Neuronal stem cell (in vitro differentiated cells): ENCODE measurements at places on chromosomes 11 and 22.

DNA sequence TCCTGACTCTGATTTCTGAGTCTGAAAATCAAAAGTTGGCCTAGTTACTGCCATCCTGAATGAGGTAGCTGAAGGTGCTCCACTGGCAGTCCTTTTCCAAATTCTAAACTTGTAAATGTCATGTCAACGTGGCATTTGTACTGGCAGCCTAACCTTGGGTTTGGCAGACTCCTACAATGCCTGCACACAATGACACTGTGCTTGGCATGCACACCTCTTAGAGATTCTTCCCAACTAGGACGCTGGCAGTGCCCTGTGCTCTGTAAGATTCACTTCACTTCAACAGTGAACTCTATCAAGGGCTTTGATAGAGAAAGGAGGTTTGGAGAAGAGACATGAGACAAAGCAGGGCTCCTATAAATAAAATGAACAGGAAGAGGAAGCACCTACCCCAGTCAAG, 21.9 kb upstream of the PPP2R1B start:
- no peak for DNase-seq

GRCh38 chr11:17150521-17150920, 57.3 kb downstream of the PIK3C2A start:
- DNase-seq = no peak

- DNase-seq = no peak
Observed at GRCh38 chr11:45984192-45984591, 61.7 kb downstream of the LARGE2 start.

DNA sequence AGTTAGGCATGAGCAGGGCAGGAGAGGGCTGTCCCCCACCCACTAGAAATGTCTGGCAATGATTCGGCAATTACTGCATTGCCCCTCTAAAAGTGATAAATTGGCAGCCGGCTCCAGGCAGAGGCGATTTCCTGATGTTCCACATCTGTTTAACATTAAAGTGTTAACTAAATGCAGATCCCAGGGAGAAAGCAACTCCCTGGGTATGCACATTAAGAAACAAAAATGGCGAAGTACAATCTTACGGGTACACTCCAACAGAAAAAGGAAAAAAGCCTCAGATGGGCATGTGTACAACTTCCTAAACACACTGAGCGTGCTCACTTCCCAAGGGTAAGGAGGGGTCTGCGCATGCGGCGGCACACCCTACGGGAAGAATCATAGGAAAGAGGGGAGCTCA, 314.4 kb downstream of the CASP12 start:
- DNase-seq = no peak

GRCh38 chr11:112050721-112051120, 23.1 kb downstream of the PIH1D2 start:
- no peak for DNase-seq

DNA sequence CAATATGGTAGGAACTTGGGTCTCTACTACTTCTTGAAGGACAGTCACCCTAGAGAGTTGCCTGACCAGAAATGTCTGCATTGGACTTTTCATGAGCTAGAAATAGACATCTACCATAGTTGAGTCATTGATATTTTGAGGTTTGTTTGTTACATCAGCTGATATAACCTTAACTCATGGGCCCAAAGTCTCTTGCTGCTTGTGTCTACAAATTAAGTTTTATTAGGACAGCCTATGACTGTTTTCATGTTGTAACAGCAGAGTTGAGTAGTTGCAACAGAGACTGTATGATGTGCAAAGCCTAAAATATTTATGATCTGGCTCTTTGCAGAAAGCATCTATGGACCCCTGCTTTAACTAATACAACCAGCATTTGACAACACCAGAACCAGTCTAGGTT, 155.3 kb downstream of the MIAT start:
- no peak for DNase-seq

DNA sequence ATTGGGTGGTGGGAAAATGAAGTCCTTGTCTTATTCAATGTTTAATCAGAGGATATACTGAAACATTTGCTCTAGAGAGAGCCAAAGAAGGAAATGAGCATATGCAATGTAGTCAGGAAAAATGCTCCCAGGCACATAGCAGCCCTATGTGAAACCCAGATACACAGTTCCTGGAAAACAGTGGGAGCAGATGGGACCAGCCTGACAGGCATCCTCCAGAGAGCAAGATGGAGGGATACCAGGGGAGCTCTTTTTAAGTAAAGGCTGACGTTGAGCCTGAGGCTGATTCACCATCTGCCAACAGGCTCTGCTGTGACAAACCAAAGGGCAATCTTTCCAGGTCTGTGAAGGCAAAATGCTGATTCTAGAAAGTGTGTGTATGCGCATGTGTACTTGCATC, 559.4 kb upstream of the KIRREL3 start:
- DNase-seq = no peak

DNA sequence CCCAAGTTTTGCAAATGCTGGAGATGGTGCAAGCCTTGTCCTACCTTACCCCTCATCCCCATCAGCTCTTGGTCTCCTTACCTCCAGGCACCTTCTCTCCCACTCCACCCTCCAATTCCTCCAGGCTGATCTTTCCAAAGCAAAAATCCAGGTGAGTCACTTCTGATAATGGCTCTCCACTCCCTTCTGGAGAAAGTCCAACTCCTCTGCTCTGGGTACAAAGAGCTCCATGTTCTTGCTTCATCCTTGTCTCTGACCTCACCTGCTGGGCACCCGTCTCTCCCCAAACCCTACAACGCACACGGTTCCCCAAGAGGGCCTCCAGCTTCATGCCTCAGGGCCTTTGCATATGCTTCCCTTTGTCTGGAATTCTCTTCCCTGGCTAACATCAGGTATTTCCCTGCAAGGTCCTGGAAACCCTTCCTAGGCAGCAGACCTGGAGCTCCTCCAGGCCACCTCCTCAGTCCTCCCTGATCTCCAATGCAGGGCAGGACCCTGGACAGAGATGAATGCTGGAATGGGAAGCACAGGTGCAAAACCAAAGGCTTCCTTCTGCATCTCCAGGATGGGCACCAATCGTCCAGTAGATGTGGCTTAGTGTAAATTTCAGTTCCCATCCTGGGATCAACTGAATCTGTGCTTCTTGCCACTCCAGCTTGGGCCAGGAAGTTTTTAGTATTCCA, 22.7 kb downstream of the IFT27 start:
- no peak for DNase-seq

- no peak for DNase-seq
Observed at GRCh38 chr22:19981171-19981960, 35.3 kb downstream of the ARVCF start.

- DNase-seq = no peak
Observed at GRCh38 chr11:59186130-59186594, 14.2 kb downstream of the DTX4 start.

- no peak for DNase-seq
Observed at GRCh38 chr11:131537196-131537595, 166.8 kb downstream of the NTM start.

DNA sequence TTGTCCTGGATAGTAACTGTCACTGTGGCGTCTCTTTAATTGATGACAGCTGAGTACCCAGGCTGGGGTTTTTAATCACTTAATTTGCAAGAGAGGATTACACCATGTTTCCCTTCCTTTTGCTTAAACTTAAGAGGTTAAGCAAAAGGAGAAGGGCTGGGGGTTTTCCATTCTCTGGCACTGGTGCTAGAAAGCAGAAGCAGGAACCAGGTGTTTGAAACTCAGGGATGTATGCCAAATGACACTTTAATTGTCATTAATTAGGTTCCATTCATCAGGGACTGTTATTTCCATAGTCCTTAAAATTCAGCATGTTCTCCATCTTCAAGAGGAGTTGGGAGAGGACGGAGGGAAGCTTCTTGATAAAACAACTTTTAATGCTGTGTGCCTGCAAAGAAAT, 746.2 kb downstream of the NELL1 start:
- DNase-seq = no peak

DNA sequence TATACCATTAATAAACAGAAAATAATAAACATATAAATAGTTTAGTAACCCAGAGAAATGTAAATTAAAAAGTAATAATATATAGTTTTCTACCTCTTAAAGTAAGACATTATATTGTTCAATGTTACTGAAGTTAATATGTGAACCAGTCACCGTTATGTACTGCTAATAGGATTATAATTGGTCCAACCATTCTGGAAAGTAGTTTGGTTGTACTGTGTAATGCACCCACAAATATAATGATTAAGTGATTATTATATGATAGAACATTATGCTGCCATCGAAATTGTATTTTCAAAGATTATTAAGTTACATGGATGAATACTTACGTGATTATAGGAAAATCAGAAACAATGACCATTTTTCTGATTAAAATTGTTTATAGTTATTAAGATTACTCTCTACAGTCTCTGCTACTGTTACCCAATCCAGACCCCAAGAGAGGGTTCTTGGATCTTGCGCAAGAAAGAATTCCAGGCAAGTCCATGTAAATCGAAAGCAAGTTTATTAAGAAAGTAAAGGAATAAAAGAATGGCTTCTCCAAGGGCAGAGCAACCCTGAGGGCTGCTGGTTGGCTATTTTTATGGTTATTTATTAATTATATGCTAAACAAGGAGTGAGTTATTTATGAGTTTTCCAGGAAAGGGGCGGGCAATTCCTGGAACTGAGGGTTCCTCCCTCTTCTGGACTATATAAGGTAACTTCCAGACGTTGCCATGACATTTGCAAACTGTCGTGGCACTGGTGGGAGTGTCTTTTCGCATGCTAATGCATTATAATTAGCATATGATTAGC, 50.1 kb downstream of the ACER3 start:
- no peak for DNase-seq

DNA sequence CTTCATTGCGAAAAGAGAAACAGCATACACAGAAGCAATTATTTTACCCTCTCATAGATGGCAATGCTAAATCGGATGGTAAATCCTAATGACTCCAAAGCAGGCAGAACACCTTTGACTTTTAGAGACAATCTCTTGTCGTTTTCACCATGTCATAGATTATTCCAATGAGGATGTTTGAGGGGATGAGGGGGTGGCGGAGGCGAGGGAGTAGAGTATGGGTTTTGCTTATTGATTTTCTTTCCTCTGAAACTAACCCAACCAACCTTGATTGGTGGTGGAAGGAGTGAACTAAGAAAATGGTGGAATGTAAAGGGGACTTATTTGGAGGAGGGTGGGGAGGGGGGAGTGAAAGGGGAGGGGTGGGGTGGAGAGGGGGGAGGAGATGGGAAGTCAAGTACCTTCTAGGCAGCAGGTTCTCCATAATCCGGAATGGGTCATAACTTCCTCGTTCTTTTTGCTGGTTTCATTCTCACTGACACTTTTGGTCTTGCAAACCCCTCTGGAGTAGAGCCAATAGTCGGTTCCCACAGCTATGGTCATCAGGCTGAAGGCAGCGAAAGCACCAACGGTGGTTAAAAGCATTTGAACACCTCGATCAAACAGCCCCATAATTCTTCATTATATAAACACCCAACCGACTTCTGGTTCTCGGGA, 1.5 kb downstream of the CACNG2 start:
- DNase-seq = no peak

DNA sequence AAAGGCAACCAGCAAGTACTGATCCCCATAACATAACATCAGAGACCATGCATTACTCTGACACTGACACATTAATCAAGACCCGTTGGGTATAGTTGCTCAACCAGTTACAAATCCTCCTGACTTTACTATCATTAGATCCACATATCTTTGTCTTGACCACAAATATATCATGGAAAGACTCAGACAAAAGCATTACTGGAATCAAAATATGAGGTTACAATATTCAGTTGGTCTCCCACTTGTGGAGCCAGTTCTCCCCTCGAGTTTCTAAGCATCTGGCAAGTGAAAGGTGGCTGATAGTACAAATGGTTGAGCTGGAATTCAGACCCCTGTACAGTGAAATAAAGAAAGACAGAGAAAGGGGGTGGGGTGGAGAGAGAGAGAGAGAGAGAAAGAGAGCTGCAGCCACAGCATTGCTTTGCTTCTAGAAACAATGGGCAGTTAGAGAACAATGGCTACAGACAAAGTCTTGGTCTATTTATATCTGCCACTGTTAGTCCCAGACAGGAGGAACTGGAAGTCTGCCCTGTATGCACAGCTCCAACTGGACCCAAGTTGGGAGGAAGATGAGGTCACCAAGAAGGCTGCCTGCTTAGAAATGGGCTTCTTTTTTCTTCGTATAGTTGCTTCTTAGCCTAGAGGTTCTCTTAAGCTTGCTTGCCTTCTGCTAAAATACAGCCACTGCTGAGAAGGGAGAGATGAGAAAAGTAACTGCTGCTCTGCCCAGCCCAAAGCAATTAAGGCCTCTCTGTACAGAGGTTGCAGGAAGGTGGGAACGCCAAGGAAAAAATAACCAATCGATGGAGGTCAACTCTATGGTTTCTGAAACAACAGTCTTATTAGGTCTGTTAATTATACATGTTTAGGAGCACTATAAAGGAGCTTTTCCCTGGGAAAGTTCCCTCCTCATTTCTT, 85.5 kb downstream of the ETS1 start:
- no peak for DNase-seq

- DNase-seq = no peak
Observed at GRCh38 chr11:76083563-76084451, 122.5 kb downstream of the WNT11 start.

- DNase-seq = no peak
Observed at GRCh38 chr11:10225553-10225952, 68.5 kb downstream of the SBF2 start.

- DNase-seq = no peak
Observed at GRCh38 chr11:24748261-24748660, 251.4 kb downstream of the LUZP2 start.

DNA sequence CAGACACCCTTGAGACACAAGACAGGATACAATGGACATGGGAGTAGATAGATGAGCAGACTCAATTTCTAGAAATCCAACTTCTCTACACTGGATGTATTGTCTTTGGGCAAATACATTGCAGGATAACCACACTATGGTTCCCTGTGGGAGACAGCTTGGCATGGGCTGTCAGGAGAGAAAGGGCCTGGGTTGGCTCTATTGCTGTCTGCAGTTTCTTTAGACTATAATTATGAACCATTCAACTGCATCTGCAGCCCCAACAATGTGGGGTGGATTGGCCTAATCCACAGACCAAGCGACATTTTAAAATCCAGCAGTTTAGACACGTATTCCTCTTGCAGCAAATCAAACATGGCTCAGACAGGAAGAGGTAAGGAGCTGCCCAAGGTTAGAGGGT, 60.3 kb downstream of the ETS1 start:
- no peak for DNase-seq

DNA sequence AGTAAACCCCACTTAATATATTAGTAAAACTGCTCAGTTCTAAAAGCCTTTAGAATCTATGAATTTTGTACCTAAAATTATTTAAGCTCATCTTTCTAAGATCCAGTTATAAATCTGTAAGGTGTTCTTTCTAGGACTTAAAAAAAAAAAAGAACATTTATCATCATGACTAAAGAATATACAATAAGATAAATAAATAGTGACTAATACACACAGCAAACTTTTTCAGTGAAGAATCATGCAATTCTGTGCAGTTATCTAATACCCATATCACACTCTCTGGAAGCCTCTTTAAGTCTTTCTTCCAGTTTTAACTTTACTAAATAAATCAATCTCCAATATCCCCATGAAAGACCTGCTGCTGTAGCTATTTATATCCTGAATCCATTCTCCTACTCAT, 59.8 kb downstream of the CEP57 start:
- DNase-seq = no peak

- DNase-seq = no peak
Observed at GRCh38 chr11:21769188-21769587, 423.7 kb upstream of the ANO5 start.

- no peak for DNase-seq
Observed at GRCh38 chr22:45290410-45290936, 5.7 kb downstream of the UPK3A start.
